Activated CD4-positive, alpha-beta T cell treated with anti-CD3 and anti-CD28 coated beads, Interleukin-2, amount 50 U/mL, for 4 hours (primary cell): ENCODE measurements at places on chromosomes 3 and 15.

DNA sequence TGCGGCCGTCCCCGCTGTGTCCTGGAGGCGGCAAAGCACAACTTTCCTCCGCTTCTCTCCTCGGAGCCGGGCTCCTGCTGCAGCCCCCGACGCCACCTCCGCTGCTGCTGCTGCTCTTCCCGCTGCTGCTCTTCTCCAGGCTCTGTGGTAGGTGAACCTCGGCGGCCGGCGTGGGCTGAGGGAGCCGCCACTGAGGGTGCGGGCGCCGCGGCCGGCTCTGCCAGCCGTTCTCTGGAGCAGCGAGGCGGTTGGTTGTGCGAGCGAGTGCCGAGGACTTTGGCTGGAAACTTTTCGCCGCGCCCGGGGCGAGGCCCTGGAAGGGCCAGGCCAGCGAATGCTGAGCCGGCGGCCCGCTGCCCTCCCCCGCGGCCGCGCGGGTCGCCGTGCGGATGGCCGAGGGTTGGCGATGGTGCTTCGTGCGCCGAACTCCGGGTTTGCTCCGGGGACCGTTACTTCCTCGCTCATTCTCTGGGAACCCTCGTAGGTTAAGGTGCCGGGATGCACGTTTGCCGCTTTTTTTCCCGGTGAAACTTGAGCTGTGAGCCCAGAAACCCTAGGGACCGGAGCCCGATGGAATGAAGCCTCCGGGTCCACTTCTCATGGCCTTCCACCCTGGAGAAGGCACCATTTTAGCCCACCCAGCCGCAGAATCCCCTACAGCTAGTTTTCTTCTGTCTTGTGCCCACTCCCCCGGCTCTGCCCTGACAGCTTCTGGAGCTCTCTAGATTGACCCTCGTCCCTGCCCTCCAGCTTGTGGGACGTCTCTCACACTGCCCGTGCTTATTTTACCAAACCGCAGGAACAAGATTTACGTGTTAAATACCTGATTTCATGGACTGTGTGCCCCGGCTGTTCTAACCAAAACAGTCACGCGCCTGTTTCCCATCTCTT is 660 bp downstream of the NECTIN3 start:
- DNase-seq = no peak

- DNase-seq = no peak
Observed at GRCh38 chr3:53792866-53793265, 53.4 kb downstream of the CHDH start.

- no peak for DNase-seq
Observed at GRCh38 chr3:20101041-20101440, 60.8 kb downstream of the KAT2B start.

- DNase-seq = no peak
Observed at GRCh38 chr3:55676643-55677042, 189.5 kb upstream of the WNT5A start.

DNA sequence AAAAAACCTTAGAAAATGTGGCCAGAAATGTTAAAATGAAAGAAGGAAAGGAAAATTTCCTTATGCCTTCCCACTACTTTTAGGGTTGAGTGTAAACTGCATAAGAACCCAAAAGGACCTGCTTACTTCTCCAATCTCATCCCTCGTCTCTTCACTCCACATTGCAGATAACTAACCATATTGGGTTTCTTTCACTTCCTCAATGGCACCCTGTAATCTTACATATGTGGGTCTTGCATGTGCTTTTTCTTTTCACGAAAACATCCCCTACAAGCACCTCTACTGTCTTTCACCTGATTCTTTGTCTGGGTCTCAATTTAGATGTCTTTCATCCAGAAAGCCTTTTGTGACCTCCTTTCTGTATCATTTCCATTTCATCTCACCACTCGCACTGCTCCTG is 23.1 kb downstream of the EOMES start:
- no peak for DNase-seq

GRCh38 chr15:41546851-41547786 is 3.1 kb upstream of the RPAP1 start:
- DNase-seq = no peak

GRCh38 chr15:64938192-64938591 is 26.5 kb downstream of the ANKDD1A start:
- no peak for DNase-seq

DNA sequence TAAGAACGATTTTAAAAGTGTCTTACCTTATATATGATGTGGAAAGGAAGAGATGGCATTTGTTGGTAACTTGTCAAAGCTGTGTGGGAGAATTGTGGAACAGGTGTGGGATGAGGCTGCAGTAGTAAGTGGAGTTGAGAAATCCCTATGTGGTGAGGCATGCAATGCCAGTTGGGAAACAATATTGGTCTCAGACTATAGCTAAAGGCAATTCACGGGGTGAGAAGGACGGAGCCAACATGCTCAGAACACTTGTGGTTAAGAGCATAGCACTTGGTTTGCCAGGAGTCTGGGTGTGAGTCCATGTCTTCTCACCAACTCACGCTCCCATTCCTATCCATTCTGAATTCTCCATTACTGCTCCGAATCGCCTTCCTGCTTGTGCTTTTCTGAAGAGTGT is 615.6 kb upstream of the ADAMTS9 start:
- DNase-seq = no peak

- no peak for DNase-seq
Observed at GRCh38 chr3:80750637-80751036, 982.8 kb upstream of the ROBO1 start.

- no peak for DNase-seq
Observed at GRCh38 chr15:68310178-68310803, 32.7 kb downstream of the FEM1B start.

DNA sequence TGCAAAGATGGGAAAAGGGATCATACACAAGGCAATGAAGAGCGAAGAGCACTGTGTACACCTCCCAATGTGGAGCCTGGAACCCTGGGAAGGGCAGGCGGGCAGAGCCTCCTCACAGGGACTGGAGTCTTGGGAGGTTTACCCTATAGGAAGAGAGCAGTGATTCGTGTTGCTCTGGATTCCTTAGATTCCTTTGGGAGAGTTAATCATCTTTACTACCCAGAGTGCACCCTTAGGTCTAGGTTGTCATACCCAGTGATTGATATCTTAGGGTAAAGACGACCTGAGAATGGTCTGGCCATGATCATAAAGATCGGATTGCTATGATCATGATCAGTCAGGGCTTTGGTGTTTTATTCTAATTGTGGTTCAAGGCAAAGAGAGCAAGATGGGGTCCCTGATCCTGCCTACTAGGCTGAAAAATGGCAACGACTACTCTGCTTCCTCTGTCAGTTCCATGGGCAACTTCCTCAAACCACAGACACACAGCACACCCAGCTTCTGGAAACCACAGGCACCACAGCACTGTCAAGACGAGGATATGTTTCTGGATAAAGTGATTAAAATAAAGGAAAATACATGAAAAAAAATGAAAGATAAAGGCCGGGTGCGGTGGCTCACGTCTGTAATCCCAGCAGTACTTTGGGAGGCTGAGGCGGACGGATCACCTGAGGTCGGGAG is 20.4 kb upstream of the MAP6D1 start:
- DNase-seq = no peak

DNA sequence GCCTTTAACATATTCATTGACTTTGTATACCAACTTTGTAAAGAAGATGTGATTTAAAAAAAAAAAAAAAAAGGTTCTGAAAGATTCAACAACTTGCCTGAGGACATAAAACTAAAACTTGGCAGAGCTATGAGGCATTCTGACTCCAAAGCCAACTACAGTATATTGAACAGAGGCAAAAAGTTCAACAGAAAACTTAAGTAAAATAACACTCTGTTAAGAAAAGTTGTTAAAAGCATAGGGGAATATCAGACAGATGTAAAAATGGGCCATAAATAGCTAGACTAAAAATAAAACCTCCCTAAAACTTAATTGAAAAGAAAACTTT is 23.4 kb downstream of the GOLIM4 start:
- no peak for DNase-seq

GRCh38 chr3:42830437-42831320 is 21.4 kb downstream of the ACKR2 start:
- no peak for DNase-seq
